GM19239 (cell line): ENCODE measurements at places on chromosomes 5 and 9.

DNA sequence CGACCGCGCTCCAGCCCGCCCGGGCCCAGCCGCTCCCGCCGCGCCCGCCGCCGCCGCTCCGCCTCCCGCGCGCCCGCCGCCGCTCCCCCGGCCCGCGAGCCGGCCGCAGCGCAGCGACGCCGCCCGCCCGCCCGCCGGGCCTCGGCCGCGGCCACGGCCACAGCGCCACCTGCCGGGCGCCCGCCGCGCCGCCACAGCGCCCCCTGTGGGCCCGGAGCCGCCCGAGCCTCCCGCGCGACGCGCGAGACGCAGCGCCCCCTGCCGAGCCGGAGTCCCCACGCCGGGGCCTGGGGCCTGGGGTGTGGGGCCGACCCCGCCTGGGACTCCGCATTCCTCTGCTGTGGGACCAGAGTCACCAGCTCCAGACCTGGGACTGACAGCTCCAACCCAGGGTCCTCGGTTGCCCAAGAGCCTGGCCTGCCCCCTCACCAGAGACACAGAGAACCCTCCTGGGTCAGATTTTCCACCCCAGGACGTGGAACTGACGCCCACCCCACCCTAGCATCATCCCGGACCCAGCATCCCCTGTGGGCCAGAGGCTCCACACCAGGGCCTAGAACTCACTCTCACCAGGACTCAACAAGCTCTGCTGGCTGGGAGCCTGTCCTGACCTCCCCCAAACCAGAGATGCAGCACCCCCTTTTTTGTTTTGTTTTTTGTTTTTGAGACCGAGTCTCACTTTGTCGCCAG is at the start of gene RAPGEF1:
Gene RAPGEF1 (minus strand): TSS at position 118 of the 690 bp plus-strand sequence. CDS start 246 bp downstream, outside the sequence.
- peak; percentile 90 for DNase-seq

DNA sequence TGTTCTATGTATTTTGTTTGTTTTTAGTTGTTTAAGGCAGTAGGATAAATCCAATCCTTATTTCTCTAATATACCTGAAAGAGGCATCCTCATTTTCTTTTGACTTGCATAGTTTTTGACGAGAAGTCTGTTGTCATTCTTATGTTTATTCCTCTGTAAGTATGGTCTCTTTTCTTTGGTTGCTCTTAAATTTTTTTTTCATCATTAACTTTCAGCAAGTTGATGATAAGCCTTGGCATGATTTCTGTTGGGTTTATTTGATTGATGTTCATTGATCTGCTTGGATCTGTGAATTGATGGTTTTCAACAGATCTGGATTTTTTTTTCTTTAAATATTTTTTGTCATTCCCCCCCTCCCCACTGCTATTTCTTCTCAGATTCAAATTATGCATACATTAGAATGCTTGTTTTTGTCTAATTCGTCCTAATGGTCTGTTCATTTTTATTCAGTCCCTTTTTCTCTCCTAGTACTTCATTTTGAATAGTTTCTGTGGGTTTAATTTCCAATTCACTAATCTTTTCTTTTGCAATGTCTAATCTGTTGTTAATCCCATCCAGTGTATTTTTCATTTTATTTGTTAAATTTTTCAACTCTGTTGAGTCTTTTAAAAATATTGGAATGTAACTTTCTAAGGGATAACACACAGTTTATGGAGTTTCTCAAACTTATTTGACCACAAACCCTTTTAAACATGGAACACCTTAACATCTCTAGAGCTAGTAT is 495.9 kb downstream of the CSNK1G3 start:
- DNase-seq: no peak

DNA sequence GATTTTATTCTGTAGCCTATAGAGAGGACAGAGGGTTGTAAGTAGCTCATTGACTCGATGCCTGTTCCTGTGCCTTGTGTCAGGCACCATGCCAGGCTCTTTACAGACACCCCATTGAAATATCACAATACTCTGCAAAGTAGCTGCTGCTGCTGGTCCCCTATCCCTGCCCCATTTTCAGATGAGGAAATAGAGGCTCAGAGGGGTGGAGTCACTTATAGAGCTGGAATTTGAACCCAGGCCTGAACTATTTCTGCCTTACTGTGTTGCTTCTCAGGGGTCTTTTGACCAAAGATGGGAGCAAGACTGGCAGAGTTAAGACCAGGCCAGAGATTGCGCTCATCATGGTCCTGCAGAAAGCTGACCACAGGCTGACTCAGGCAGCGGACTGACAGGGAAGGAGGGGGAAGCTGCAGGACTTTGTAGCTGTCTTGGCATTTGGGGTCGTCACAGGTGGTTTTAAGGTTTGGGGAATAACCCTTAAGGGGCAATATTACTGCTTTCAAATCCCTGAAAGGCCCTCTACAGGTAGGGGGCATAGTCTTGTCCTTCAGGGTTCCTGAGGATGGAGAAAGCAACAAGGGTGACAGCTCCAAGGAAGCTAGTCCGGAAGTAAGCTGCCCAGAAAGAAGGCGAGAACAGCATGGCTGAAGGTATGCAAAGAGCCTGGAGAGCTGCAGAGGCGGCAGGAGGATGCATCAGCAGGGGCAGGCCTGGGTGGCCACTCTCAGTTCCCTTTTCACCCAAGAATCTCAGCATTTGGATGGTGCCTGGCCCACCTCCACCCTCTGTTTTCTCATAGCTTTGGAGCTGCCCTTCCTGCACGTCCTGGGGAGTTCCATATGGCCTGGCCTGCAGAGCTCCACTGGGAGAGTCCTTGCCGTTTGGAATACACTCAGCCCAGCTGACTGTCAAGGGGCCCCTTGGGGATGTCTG is 18.3 kb upstream of the NDST1 start:
- peak; percentile 82 for DNase-seq

DNA sequence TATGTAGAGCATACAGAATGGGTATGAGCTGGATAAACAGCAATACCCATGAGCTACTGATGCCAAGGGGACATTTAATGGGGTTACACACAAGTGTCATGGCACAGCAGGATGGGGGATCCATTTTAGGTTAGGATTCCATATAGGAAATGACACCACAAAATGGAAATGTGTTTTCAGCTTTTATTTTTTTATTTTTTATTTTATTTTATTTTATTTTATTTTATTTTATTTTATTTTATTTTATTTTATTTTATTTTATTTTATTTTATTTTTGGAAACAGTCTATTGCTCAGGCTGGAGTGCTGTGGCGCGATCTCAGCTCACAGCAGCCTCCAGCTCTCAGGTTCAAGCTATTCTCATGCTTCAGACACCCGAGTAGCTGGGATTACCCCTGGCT is 11.6 kb downstream of the ZNF474 start:
- DNase-seq: no peak

- no peak for DNase-seq
These were observed 76.9 kb downstream of the LIX1 start for GRCh38 chr5:97065475-97065874.

DNA sequence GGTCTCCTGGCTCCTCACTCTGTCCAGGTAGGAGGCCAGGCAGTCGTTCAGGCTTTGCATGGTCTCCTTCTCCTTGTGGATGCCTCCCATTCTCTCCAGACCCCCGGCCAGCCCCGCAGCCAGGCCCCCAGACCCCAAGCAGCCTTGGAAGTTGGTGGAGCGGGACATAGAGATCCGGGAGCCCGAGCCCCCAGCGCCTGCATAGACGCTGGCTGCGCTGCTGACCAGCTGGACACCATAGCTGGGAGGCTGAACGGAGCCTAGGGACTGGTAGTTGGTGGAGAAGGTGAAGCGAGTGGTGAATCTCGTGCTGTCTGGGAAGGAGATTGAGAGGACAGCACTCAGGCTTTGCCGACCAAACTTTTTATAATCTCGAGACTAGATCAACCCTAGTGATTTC is 35.9 kb downstream of the FOXI1 start:
- no peak for DNase-seq

GRCh38 chr9:36174271-36174670 is 5.1 kb downstream of the CCIN start:
- no peak for DNase-seq

GRCh38 chr9:126395439-126396212 is 69.0 kb downstream of the MVB12B start:
- DNase-seq: no peak

DNA sequence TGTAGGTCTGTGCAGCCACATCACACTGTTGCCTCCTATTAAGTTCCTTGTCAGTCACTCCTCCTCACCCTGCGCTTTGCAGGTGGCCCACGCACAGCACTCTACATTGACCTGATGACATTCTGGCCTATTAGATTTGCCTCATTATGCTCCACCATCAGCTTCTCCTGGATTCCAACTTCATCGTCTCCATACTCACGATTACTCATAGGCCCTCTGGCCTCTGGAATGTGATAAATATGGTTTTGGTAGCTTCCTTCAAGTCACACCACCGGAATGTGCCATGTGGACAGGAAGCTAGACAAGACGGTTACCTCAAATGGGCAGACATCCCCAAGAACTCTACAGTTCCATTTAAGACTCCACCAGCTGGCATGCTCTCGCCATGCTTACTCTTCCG is 158.0 kb upstream of the LHFPL2 start:
- no peak for DNase-seq

- no peak for DNase-seq
These were observed 42.6 kb upstream of the APC start for GRCh38 chr5:112694853-112695709.

- DNase-seq: no peak
These were observed 13.0 kb downstream of the NAIF1 start for GRCh38 chr9:128054087-128054486.

DNA sequence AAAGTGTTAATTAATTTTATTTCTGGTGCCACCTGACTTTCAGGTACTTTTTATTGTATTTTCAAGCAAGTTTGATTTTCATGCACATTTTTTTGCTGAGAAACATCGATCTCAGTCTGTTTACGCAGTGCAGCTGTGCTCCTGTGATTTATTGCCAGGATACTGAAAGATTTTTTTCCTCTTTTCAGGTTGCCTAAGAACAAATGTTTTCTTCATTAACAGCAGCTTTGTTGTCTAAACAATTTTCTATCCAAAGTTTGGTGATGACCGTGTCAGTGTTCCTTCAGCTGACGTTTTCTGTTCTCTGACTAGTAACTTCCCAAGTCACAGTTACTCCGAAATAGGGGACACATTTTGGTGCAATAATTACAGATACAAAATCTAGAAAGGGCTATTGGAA is 78.1 kb downstream of the VCAN start:
- DNase-seq: no peak

GRCh38 chr9:92711844-92712243 is 41.9 kb upstream of the IPPK start:
- no peak for DNase-seq

DNA sequence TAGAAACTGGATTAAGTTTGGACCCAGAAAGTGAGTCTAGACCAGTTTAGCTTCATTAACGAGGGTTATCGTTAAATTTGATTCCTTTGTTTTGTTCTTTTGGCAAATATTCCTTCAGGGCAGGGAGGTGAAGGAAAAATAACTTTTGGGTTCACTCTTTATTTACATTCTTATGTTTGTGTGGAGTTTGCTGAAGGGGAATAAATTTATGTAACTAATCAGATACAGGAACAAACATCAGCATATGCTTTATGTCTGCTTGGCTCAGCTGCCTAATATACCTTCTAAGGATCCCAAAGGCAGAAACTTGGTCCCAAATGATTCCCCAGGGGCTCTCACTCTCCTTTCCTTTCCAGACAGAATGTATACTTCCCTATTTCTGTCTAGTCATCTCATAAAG is 132.4 kb downstream of the MCTP1 start:
- DNase-seq: no peak

DNA sequence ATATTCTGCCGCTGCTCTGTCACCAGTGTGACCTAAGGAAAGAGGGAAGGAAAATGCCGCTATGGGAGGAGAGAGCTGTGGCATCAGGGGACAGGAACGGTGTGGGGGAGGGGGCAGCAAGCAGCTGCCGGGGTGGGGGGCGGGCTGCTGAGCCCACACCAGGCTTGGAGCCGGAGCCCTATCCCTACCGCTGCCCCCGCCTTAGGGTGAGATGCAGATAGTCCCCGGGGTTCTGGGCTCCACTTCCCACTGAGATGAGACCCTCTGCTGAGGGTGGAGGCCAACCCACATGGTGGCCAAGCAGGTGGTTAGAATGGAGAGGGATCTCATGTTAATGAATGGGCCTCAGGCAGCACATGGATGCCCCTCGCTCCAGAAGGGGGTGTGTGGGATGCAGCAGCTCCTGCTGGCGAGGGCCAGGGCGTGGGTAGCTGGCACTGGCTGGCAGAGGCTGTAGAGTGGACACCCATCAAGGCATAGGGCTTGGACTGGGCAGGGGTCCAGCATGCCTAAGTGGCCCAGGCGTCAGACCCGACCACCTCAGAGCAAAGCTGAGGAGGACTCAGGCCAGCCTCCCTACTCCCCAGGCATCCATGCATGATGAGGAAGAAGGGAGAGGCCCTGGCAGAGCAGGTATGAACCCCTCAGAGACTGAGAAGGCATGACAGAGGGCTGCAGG is 131.5 kb downstream of the ZNF354C start:
- DNase-seq: no peak

GRCh38 chr5:57550132-57550531 is 67.5 kb upstream of the ACTBL2 start:
- no peak for DNase-seq

GRCh38 chr9:126880947-126881332 is 20.5 kb downstream of the ZBTB34 start:
- no peak for DNase-seq

- DNase-seq: no peak
These were observed 88.6 kb upstream of the FANCC start for GRCh38 chr9:95406121-95406520.

- DNase-seq: no peak
These were observed 36.6 kb downstream of the COL5A1 start for GRCh38 chr9:134678206-134678605.

DNA sequence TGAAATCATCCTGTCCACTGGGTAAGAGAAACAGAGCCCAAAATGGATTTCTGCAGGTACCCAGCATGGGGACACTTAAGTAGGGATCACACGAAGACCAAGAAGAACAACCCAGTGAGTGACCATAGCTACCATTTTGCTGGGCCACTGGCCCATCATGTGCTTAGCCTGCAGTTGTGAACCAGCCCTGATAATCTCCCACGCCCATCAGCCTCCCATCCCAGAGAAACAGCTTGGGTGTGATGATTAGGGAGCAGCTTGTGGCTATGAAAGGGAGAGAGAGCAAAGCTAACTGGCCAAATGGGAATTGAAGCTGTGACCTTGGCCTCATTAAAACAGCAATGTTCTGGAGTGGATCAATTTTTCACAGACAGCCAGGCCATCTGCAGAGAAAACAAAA is 138.5 kb downstream of the SLC24A2 start:
- DNase-seq: no peak

GRCh38 chr9:124813501-124814163 is 36.7 kb downstream of the OLFML2A start:
- no peak for DNase-seq

DNA sequence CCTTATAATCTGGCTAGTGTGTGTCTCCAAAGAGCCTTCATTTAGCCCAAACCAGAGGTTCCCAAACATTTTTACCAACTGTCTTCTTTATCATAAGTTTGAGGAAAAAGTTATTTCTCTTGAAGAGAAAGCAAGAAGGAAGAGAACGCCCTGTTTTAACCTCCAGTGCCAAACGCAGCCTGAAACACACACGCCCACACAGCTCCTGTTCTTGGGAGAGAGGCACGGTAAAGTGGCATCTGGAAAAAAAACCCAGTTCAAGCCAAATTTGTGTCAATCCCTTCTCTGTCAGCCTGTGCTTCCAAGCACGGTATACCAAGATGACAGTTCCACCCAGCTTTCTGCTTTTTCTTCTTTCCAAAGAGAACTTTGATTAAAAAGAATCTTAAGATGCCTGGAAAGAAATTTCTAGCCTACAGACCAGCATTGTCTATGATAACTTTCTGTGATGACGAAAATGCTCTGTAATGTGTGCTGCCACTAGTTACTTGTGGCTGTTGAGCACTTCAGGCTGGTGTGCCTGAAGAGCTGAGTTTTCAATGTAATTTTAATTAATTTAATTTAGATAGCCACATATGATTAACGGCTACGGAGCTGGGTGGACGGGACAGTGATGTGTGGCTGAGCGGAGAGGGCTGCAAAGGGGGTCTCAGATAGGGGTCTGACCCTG is 62.3 kb downstream of the ACER2 start:
- no peak for DNase-seq
